Mucosa of gallbladder (tissue), 1 donor: ENCODE measurements at places on chromosomes 2 and 18. TPM values are rescaled to one million over a fixed set of nuclear protein-coding genes. Genes with fewer than 3 reads are reported as not detected.

DNA sequence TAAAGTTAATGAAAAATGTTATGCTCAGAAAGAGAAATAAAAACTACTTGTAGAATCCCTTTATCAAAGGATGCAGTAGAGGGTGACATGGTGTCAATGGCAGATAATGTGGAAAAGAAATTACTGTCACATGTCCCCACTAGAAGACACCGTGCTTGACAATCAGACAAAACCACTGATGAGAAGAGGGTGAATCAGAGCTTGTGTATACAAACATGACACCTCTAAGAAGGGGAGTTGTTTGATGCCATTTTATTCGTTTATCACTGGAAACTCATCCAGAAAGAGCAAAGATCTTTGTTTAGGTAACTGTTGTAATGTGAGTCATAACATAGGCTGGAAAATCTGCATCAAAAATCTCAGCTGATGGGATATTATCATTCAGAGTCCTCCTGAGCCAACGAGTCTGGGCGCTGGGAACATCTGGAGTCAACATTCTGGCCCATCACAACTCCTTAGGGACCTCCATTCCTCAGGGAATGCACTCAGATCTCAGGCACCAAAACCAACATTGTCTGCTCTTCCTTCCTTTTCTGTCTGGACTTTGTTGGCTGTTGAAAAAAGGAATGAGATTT, 49.5 kb upstream of the RAB12 start:
- DNase-seq: no peak

GRCh38 chr2:143489145-143489544, 359.9 kb downstream of the ARHGAP15 start:
- DNase-seq: no peak

The SFTPB gene
- total RNA-seq: 11.5 TPM

The NCKAP5 gene
- 3.9 TPM for total RNA-seq
